ENCODE measurements at places on chromosomes 12 and 14. TPM values are rescaled to one million over a fixed set of nuclear protein-coding genes. Genes with fewer than 3 reads are reported as not detected.

Gene KRT77
- not detected for total RNA-seq

Gene C12orf54
- not detected for total RNA-seq

Gene EIF2S3B
- total RNA-seq, result 0.29 TPM

Gene KLHL33
- not detected for total RNA-seq

Gene SDR9C7
- not detected for total RNA-seq

Gene KRT79
- total RNA-seq, result not detected

Gene RHOJ
- 6.6 TPM for total RNA-seq

Gene EML5
- total RNA-seq, result not detected

Gene PZP
- total RNA-seq, result not detected

Gene LMNTD1
- total RNA-seq, result not detected

Gene CPNE6
- total RNA-seq, result not detected

Gene SLC38A6
- total RNA-seq, result 19.1 TPM

Gene C14orf132
- total RNA-seq, result 23.3 TPM

Gene PRH2
- not detected for total RNA-seq

Gene KRT83
- total RNA-seq, result not detected

Gene CCDC175
- not detected for total RNA-seq

Gene SERPINA6
- 3.5 TPM for total RNA-seq

Gene OR6C68
- total RNA-seq, result not detected

Gene ZNF605
- total RNA-seq, result 14.0 TPM

Gene RNASE3
- total RNA-seq, result not detected

Gene PLCZ1
- not detected for total RNA-seq

Gene TAS2R31
- total RNA-seq, result 2.4 TPM

Gene ACSM4
- total RNA-seq, result not detected

Gene AMHR2
- total RNA-seq, result not detected

Gene TPPP2
- not detected for total RNA-seq

Gene KRT5
- 0.78 TPM for total RNA-seq

Gene RNU4-1
- total RNA-seq, result under 0.01 TPM

Gene MYO1H
- total RNA-seq, result not detected

Gene EMP1
- total RNA-seq, result 465 TPM

Gene SPIC
- total RNA-seq, result not detected

Gene KRAS
- total RNA-seq, result 9.1 TPM

Gene HIF1A
- total RNA-seq, result 403 TPM

Gene KRT1
- total RNA-seq, result not detected

Gene IL31
- not detected for total RNA-seq

Gene POTEG
- not detected for total RNA-seq

Gene RNASE7
- total RNA-seq, result not detected

Gene SIX6
- not detected for total RNA-seq

Gene RTL1
- not detected for total RNA-seq

Gene NOC4L
- total RNA-seq, result 12.4 TPM

Gene BEST3
- not detected for total RNA-seq

Gene POTEM
- total RNA-seq, result not detected

Gene GALNT9
- total RNA-seq, result 0.81 TPM

Gene CLEC12A
- not detected for total RNA-seq

Gene LAG3
- 0.10 TPM for total RNA-seq

Gene DDX47
- 45.1 TPM for total RNA-seq

Gene SYCP3
- not detected for total RNA-seq

Gene OR4E2
- not detected for total RNA-seq

Gene DHRS2
- total RNA-seq, result not detected

Gene NELL2
- total RNA-seq, result 0.49 TPM

Gene ZFHX2
- total RNA-seq, result not detected

Gene NFE2
- total RNA-seq, result not detected

Gene FAM161B
- 3.9 TPM for total RNA-seq

Gene MIPOL1
- 3.7 TPM for total RNA-seq

Gene A2M
- total RNA-seq, result 189 TPM

Gene FOXG1
- total RNA-seq, result 0.05 TPM

Gene DPF3
- total RNA-seq, result 0.29 TPM

Measured in cardiac ventricle fibroblast (primary cell).